ENCODE measurements at places on chromosomes 12 and 14. TPM values are rescaled to one million over a fixed set of nuclear protein-coding genes. Genes with fewer than 3 reads are reported as not detected.

Gene SPIC
- not detected for total RNA-seq

Gene ZNF385A
- 2.1 TPM for total RNA-seq

Gene SALL2
- 1.4 TPM for total RNA-seq

Gene GLS2
- total RNA-seq, result 1.5 TPM

Gene CIROP
- total RNA-seq, result not detected

Gene LRRC43
- 0.39 TPM for total RNA-seq

Gene G2E3
- total RNA-seq, result 25.2 TPM

Gene IRAK4
- total RNA-seq, result 22.3 TPM

Gene GCN1
- total RNA-seq, result 163 TPM

DNA sequence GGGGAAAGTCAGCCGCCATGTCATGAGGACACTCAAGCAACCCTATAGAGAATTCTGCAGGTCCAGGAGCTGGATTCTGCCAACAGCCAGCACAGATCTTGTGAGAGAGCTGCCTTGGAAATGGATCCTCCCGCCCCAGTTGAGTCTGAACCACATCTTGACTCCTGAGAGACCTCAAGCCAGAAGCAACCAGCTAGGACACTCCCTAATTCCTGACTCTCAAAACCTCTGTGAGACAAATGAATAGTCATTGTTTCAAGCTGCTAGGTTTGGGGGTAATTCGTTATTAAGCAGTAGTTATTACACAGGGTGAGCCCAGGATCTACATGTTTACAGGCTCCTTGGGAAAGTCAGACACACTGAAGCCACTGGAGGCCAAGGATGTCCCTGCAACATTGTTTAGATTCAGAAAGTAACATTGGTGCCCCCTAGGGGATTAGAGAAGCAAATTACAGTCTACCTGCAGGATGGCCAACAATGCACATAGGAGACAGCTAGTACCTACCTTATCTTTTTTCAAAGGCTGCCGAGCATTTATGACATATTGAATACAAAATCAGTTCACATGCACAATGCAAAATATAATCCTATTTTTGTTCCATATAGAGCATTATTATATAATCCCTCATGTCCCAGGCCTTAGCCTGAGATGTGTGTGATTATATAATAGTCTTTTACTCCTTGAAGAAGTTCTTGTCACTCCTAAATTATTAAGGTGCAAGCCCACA, 57.9 kb upstream of the FICD start:
- DNase-seq, result no peak

DNA sequence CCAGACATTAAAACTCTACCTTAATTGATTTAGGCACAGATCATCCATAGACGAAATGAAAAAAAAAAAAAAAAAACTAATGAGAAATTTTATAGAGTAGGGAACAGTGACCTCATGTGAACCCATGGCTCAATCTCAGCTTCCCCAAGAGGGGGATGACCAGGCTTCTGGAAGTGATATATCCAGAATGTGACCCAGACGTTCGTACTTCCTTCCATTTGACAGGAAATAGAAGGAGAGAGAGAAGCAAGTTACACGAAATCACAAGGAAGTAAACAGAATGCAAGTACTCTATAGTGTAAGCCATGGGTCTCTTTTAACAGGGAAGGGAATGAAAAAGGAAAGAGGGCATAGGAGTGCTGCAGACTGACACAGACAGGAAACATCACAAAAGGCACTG, 10.1 kb downstream of the FOXN3 start:
- DNase-seq, result no peak

DNA sequence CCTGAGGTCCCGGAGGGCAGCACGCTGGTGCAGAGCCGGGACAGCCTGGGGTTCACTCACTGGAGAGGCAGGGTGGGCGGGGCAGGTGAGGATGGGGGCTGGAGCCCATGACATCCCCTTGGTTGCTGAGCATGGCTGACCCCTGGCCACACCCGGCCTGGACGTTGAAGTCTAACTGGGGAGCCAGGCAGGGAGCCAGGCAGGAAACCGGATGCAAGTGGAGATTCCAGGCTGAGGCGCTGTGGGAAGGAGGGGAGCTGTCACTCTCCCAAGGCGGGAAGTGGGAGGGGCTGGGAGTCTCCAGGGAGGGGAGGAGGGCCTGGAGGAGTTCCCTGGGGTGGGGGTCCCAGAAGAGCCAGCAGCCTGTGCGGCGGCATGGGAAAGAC, 7.7 kb upstream of the INF2 start:
- no peak for DNase-seq

DNA sequence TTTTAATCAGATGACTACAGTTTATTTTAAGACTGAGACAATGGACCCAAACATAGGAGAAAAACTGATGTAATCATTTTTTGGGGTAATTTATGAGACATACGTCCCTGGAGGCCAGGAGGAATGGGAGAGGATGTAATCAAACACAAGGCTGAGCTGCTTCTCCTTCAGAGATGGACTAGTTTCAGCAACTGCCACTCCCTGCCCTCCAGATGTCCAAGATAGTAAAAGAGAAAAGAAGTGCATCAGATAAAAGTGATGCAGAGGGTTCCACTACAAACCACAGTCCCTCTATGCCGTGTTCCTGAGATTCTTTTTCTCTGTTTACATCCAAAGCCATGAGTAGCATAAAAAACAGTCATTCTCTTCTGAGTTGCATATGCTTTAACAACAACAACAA, 101.1 kb downstream of the DACT1 start:
- DNase-seq, result no peak

GRCh38 chr14:36834293-36834692, 172.6 kb downstream of the PAX9 start:
- no peak for DNase-seq

GRCh38 chr12:53098354-53098981, 1.0 kb downstream of the IGFBP6 start:
- DNase-seq, result no peak

DNA sequence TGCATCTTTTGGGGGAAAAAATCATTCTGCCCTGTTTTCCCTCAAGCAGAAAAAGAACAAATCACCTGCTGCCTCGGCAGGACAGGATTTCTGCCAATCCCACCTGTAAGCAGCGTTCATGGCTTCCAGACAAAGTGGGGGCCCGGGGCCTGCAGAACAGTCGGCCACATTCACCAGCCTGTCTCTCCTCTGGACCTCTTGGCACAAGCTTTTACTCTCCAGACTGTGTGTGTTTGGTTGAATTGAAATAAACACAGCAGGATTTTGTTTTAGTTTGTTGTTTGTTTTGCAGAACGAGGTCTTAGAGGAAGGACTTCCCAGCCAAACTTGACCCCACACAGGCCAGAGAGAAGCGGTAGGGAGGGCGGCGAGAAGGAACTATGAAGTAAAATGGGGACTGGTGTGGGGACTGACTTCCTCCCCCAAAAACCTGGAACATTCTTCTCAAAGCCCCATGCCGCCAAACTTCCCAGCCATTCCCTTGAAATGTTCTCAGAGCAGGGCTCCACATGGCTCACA, 41.7 kb upstream of the FOS start:
- DNase-seq, result no peak

DNA sequence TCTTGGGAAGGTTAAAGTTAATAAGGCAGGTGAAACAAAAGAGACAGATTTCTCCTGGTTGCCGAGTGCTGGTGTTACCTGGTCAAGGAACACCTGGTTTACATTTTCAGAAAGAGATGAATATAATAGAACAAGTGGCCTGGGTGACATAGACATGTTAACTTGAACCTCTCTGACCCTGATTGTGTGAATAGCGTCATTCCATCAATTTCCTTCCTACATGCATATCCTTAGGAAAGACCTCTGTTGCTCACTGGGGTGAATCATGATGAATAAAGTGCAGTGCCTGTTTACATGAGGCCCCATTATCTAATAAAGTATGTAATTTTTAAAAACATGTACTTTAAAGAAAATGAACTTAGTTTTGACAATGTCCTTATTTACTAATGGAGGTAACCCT, 1822.9 kb upstream of the FLRT2 start:
- no peak for DNase-seq

GRCh38 chr12:112537710-112538396, 119.1 kb downstream of the PTPN11 start:
- DNase-seq, result no peak

- no peak for DNase-seq
Measured at GRCh38 chr14:34711796-34712712, 2.3 kb downstream of the CFL2 start.

- DNase-seq, result no peak
Measured at GRCh38 chr12:98767248-98767647, 122.2 kb downstream of the APAF1 start.

DNA sequence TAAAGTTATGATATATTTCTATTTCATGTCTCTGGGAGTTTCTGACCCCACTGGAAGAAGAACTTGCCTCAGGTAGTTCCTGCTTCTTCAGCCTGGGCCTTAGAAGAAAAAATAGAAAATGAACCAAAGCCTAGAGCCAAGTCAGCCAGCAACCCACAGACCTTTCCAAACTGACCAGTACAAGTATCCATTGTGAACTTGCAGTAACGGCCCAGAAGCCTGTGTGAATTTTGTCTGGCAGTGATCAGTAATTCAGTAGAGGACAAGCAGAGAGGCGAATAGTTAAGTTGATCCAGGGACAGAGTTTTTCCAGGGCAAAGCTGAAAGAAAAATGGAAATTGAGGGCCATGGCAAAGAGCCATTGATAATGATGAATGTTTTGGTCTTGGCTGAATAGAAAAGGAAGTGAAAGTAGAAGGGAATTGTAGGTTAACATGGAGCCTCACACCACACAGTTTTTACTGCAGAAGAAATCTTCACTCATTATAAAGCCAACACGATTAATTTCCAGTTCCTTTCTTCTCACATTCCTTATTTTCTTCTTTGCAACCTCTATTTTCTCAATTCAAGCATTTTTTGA, 311.8 kb downstream of the BTG1 start:
- no peak for DNase-seq

DNA sequence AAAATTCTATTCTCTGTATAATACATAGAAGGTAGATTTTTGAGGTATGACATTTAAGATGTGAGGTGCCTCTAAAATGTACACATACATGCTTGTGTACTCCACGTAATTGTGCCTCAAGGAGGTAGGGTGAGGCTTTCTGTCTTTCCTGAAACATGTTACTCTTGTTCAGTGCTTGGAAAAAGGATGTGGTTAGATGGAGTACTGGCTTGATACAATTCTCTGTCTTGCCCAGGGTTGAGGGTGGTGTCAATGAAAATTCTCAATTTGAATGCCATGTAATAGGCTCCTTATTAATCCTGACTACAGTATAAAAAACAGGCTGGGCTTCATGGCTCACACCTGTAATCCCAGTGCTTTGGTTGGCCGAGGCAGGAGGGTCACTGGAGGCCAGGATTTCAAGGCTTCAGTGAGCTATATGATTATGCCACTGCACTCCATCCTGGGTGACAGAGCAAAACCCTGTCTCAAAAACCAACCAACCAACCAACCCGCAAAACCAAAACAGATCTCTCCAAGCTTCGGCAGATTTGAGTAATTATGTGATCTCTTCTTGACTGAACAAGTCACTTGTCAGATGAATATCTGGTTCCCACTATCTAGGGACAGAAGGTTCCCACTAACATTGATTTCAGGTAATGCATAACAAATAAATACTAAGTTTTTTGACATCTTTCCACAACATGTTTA, 41.6 kb downstream of the RCOR1 start:
- DNase-seq, result no peak

GRCh38 chr12:121088195-121088585, 44.5 kb upstream of the P2RX7 start:
- DNase-seq, result no peak

DNA sequence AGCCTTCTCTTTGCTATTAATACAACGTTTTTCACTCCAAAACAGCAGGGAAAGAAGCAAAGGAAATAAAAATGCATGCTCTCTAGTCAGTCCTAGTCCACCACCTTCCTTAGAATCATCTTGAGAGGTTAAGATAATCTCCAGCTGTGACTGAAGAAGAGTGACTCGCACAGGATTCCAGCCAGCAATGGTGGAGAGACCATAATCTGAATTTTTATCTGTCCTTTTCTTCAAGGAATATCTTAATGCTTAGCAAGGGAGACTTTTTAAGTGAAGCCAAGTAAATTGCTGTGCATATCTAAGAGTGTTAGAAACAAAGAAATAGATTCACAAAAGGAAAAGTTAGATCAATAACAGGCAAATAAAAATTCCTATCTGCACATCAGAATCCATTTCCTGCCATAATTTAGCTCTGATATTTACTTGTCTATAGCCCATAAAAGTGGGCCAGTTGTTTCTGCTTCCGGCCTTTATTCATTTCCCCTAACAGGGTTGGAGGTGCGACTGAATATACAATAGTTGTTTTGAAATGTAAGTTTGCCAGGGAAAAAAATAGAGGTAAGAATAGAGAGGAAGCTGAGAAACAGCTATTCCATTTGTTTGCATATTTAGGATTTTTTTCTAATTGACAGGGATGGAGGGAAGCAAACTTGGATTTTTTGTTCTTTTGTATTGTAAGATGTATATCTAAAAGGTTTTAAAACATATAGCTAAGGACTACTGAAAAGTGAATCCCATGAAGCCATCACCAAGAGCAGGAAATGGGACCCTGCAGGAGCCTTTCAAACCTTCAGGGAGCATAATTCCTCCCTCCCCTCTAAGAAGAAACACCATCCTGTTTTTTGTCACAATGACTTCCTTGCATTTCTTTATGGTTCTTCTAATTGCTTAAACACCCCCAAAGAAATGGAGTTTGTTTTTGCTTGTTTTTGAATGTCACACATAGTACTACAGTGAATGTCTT, 154.0 kb downstream of the ITPR2 start:
- no peak for DNase-seq

GRCh38 chr12:2136901-2137300, 84.1 kb downstream of the CACNA1C start:
- DNase-seq, result no peak

- DNase-seq, result no peak
Measured at GRCh38 chr12:121025442-121026226, 9.3 kb upstream of the C12orf43 start.

GRCh38 chr14:104398656-104399055, 180.9 kb upstream of the C14orf180 start:
- DNase-seq, result no peak

DNA sequence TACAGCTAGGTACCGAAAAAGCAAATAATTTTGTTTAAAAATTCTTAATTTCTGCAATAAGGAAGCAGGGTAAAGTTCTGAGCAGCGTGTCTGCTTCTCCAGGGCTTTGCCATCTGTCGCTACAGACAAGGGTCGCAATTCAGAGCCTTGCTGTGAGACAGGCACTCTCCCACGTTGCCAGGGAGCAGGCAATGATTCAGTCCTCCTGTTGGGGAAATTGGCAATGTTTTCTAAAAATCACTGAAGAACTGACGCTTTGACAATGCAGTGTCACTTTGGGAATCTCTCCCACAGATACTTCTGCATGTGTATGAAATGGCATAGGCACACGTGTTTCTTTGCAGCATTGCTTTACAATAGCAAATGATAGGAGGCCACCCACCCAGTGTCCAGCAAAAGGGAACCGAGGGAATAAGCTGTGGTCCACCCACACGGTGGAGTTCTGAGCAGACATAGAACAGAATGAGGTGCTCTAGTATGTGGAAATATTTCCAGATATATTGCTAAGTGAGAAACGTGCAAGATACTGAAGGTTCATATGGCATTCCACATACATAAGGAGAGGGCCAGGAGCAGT, 16.0 kb upstream of the HIP1R start:
- DNase-seq, result no peak

GRCh38 chr12:124240493-124240892, 54.4 kb upstream of the RFLNA start:
- no peak for DNase-seq

- no peak for DNase-seq
Measured at GRCh38 chr12:98185606-98186005, 329.8 kb upstream of the TMPO start.

GRCh38 chr12:124231980-124232653, 62.8 kb upstream of the RFLNA start:
- no peak for DNase-seq
